ENCODE measurements at places on chromosomes 5 and 9.

DNA sequence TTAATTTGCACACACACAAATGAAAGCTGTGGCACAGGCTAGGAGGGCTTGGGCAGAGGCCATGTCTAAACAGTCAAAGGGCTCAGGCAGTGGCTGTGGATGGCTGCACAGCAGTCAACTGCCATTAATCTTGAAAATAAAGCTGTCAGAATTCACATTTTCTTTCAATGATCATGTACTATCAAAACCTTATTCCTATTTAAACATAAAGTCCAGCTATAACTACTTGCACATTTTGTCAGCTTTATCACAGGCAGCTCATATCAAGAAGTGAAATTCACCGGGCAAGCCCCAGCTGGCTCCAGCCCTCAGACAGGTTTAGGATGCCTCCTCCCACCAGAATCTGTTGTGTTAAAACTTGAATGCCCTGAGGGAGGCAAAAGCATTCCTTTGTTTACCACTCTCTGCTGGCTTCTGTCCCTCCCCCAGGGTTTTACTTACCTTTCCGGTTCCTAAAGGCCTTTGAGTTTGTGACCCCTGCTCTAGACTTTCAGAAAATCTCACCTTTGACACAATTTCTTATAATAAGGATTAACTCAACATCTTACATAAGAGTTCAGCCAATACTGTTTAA is 54.9 kb upstream of the GRAMD2B start:
- no peak for DNase-seq

DNA sequence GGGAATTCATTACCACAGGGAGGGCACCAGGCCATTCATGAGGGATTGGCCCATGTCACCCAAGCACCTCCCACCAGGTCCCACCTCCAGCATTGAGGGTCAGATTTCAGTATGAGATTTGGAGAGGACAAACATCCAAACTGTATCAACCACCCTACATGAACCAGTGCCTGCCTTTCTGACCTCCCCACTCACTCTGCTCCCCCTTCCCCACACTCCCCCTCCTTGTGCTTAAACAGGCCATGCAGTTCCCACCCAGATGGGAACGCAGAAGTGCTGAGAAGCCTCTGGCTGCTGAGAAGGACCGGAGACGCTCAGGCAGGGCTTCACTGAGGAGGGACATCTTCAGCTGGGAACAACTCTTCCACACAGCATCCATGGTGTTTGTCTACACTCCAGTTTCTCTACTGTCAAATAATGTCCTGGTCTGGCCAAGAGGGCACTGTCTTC is 30.0 kb upstream of the ADAMTS2 start:
- no peak for DNase-seq

DNA sequence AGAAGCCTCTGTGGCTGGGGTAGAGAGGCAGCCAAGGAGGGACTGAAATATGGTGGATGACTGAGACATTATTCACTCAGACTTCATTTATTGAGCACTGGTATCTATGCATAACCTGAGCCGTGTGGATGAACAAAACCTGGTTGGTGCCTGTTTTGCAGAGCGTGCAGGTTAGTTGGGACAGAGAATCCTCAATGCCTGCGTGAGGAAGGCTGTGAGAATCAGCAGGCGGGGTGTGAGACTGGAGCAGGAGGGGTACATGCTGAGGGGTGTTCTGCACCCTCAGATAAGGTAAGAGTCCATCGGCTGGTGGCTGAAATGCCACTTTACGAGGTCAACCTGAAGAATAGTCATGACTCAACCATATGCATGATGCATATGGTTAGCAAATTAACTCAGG is 271.6 kb downstream of the MED10 start:
- no peak for DNase-seq

GRCh38 chr9:105141146-105141975 is 103.1 kb upstream of the SLC44A1 start:
- DNase-seq, result no peak

DNA sequence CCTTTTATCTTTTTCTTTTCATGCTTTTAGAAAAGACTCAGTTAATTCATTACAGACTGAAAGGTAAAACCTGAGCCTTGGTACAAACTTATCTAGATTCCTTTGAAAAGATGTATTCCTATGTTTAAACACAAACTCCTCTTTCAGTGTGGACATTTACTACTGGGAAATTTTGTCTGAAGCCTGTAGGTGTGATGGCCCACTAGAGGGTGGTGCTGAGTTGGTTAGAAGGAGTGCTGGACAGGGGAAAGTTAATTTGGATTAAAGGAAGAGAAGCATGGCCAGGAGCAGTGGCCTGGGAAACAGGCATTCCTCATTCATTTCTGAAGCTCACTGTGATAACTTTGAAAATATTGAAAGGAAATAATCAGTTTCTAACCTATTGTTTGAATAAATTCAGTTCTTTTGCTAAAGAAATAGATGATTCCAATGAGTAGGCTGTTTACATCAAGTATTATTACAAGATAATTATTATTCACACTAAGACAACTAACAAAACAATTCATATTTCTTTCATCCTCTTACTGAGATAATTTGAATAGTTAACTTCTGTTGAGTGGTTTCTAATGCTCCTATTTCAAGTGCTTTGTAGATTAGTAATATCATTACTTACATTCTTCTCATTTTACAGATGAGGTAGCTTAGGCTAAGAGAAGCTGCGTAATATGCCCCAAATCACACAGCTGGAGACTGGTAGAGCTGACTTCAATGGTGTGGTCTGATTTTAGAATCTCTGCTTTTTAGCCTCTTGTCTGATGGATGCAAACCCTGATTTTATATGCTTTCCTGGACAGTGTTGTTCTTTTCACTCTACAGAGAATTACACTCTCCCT is 150.9 kb downstream of the ADGRV1 start:
- DNase-seq, result no peak

- DNase-seq, result no peak
These were observed 81.1 kb upstream of the KLF9 start for GRCh38 chr9:70495514-70495913.

- DNase-seq, result no peak
These were observed 36.5 kb upstream of the RASA1 start for GRCh38 chr5:87231037-87231808.

GRCh38 chr5:117177302-117177701 is 602.7 kb upstream of the SEMA6A start:
- no peak for DNase-seq

- DNase-seq, result no peak
These were observed 15.2 kb downstream of the FNBP1 start for GRCh38 chr9:130027533-130028365.

DNA sequence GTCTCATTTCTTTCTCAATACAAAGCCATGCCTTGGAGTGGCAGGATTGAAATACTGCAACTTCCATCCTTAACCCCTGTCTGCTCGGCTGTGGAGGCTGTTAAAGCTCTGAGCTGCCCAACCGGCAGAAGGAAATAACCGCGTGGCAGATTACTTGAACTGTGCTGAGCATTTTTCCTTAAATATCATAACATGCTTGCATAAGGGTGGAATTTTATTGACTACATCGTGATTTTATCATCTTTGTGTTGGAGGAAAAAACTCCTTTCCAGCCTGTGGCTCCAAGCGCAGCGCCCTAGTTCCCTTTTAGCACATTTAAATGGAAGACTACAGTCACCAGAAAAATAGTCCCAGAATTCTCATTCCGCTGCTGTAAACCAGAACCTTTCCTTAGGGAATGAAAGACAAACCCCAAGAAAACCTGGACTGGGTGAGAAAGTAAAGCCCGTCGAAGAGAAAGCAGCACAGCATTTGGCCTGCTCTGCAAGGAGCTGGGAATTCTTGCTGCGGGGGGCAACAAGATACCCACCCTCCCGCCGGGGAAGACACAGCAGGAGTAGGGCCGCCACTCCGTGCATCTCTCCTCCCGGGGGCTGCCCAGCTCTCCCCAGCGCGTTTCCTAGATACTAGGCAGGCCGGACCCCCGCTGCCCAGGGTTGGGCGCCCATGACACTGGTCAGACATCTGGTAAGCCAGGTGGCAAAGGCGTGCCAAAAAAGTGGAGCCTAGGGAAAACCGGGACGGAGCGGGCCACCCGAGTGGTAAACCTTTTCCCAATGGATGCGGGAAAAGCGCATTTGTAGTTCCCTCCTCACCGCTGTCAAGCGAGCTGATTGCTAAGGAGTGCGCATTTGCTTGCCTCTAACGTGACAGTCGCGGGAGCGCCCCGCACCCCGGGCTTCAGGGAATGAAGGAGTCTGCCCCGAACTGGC is 1.3 kb downstream of the SHC3 start:
- DNase-seq, result no peak

DNA sequence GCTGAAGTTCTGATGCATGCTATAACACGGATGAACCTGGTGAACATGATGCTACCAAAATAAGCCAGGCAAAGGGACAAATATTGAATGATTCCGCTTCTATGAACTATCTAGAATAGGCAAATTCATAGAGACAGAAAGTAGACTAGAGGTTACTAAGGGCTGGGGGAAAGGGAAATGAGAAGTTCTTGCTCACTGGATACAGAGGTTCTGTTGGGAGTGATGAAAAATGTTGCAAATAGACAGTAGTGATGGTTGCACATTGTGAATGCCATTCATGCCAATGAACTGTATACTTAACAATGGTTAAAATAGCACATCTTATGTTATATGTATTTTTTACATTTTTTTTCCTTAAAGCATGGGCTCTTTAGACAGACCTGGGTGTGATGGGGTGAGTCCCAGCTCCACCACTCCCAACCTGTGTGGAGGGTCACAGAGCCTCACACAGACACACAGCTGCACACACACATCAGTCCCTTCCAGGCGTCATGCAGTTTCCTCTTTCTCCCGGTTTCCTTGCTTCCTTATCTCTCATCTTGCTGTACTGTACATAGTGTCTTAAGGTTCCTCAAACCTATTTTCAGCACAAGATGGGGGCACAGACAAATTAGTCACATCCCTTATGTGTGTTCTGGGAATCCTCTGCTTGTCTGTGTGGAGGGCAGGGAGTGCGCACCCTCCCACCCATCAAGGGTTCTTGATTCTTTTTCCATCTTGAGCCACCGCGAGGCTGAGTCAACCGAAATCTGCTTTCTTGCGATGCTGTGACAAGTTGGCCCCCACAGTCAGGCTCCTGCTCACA is 192.9 kb downstream of the CRB2 start:
- DNase-seq, result no peak

DNA sequence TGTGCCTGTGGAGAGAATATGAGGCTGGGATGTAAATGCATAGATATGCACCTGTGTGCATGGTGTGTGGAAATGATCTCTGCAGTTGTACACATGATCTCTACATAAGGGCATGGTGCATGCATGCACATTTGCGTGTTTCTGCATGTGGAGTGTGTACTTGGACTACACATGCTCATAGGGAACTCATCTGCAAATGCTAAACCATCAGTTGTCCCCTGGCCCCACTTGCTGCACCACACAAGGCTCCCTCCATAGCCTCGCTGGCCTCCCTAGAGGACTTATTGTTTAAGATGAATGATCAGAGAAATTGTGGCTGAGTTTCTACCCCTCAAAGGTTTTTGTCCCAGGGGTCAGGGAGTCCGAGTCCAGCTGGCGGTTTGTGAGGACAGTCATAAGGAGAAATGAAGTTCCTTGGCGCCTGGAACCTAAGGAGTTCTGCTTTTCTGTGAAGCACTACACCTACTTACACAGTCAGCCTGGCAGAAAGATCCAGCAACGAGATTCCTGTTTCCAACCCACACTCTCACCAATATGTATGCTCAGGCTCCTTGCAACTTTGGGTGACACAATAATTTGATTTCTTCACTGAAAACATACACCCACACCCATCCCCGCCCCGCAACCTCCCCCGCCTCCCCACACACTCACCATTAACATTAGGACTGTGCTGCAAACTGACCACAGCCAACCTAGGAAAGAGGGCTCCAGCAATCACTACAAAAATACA is 79.9 kb upstream of the CPEB4 start:
- no peak for DNase-seq

DNA sequence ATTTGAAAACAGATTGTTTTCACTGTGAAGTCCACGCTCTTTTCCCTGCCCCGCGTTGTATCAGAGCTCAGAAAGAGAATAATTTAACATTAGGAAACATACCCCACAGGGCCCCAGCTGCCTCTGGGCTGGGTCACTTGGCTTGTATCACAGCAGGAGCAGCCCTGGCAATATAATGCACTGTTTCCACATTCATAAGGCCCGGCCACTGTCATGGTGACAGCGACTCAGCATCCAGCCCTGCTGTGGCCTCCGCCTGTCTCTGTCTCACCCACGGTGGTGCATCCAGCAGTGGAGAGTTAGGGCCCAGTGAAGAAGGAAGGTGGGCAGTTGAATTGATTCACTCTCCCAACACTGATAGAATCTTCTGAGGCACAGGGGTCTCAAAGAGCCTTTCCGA is 188.9 kb downstream of the NSG2 start:
- no peak for DNase-seq

- no peak for DNase-seq
These were observed 47.2 kb upstream of the FBXL7 start for GRCh38 chr5:15452781-15453180.

DNA sequence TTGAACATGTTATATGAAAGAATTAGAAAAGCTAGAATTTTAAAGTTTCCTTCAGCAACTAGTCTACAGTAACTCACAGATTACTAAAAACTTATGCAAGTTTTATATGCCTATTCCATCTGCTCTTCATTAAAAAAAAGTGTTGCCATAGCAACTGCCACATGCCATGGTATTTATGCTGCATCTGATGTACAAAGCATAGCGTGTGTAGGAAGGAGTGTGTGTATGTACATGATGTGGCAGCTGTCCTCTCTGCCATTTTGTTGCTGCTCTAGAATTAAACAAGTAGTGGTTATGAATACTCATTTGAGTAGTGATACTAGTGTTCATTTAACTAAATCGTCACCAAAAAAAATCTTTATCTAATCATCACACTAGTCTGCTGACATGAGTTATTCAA is 593.5 kb downstream of the CETN3 start:
- no peak for DNase-seq

GRCh38 chr5:61623401-61624069 is 291.5 kb downstream of the ZSWIM6 start:
- no peak for DNase-seq

DNA sequence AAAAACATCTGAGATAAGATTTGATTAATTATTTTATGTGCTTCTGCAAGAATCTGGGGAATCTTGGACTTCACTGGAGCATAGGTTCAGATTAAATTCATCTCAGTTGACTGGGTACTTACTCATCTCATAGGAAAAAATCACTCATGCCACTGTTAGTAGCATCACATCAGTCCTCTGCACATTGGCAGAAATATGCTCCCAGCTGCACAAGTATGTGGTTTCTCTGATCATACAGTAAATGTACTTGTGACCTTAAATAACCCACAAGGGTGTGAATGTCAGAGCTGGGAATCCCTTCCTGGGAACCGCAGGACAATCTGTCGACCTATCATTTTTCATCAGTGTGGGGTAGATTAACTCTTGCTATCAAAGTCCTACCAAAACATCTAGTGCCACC is 203.7 kb upstream of the SLC24A2 start:
- no peak for DNase-seq

- no peak for DNase-seq
These were observed 215.5 kb upstream of the TNC start for GRCh38 chr9:115333277-115334070.

- no peak for DNase-seq
These were observed 362.8 kb downstream of the IRX1 start for GRCh38 chr5:3958389-3958788.

- DNase-seq, result no peak
These were observed 258.6 kb downstream of the ASTN2 start for GRCh38 chr9:117156144-117156688.

- no peak for DNase-seq
These were observed 307.9 kb downstream of the FBXL7 start for GRCh38 chr5:15807871-15808270.

GRCh38 chr5:92527311-92528078 is 1053.5 kb downstream of the NR2F1-AS1 start:
- no peak for DNase-seq

Data from esophagus squamous epithelium (tissue), 5 donors.